ENCODE measurements at places on chromosomes 3 and 15.

- DNase-seq: no peak
These were observed 106.6 kb downstream of the LRIG1 start for GRCh38 chr3:66394019-66394752.

- DNase-seq: no peak
These were observed 2.0 kb downstream of the LYSMD2 start for GRCh38 chr15:51735228-51736010.

DNA sequence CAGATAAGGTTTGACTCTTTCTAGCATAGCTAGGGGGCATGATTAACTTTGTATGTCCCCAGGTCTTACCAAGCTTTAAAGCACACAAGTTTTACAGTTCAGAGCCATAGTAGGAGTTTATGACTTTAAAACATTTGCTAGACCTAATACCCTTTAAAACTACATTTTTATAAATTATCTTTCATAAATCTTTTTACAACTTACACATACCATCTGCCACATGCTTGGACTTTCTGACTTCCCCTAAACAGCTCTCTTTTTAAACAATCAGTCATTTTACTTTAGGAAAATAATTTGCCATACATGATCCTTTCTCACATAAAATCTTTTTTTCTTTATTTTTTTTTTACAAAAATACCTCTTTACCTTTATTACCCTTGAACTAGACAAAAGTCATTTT lies 735.3 kb upstream of the CADM2 start:
- no peak for DNase-seq

DNA sequence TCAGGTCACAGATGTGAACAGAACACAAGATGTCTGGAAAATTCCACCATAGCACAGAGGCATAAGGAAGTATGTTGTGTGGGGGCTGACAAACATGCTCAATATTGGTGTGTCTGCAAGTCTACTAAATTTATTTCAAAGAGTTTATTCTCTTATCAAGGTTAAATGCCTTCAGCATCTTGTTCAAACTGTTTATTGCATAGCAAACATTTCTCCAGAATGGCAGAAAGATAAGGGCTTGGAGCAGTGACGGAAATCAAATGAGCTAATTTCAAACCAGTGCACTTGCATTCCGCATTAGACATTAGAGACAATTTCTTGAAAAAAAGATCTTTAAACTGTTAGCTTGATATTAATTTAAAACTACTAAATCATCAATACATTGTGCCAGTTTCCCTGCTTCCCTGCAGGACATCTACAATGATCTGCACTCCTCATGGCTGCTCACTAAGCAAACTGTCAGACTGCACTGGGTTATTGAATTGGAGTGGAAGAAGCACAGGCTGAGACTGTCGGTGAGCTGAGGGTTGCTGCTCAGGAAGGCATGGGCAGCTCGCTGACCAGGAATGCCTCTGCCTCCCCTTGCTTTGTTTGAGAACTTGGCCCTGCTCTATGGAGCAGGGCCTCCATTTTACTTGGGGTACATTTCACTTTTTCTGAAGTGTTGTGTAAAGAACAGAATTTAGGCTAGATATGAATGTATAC lies 89.4 kb downstream of the KCNAB1 start:
- DNase-seq: no peak

DNA sequence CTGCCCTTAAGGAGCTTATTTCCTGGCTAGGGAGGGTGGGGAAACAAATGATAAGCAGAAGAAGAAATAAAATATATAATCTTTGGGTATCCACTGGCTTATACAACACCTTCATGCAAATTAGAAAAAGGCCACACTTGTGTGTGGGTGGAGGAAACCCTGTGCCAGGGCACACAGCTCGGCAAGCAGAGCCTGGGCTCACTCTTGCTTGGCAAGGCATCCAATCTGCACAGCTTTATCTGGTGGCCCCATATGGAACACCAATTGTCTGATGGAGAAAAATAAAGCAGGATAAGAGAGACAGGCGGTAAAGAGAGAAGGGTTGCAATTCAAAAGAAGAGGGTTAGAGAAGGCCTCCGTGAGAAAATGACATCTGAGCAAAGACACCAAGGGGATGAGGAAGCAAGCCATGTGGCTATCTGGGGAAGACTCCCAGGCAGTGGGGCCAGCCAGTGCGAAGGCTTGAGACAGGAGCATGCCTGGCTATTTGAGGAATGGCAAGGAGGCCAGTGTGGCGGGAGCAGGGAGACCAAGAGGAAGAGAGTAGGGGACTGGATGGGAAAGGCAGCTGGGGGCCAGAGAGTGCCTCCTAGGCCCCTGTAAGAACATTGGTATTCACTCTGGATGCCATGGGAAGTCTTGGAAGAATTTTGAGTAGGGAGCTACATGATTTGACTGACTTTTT lies 22.5 kb upstream of the VPS8 start:
- DNase-seq: peak; percentile 51

GRCh38 chr3:62708638-62709373 lies 166.4 kb downstream of the CADPS start:
- no peak for DNase-seq

GRCh38 chr3:182717216-182717615 lies 76.1 kb upstream of the ATP11B start:
- no peak for DNase-seq

DNA sequence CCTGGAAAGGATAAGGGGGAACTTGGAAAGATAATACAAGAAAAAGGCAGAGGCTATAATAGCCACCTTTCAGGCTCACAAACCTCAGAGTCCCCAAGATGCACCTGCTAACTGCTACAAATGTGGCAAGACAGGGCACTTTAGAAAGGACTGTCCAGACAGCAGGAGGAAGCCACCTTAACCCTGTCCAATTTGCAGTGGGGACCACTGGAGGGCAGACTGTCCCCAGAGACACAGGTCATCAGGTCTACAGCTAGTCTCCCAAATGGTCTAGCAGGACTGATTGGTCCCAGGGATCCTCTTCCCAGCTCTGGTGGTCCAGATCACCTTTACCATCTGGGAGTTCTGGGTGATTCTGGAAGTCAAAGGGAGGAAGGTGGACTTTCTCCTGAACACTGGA lies 882.5 kb upstream of the GBE1 start:
- DNase-seq: no peak

DNA sequence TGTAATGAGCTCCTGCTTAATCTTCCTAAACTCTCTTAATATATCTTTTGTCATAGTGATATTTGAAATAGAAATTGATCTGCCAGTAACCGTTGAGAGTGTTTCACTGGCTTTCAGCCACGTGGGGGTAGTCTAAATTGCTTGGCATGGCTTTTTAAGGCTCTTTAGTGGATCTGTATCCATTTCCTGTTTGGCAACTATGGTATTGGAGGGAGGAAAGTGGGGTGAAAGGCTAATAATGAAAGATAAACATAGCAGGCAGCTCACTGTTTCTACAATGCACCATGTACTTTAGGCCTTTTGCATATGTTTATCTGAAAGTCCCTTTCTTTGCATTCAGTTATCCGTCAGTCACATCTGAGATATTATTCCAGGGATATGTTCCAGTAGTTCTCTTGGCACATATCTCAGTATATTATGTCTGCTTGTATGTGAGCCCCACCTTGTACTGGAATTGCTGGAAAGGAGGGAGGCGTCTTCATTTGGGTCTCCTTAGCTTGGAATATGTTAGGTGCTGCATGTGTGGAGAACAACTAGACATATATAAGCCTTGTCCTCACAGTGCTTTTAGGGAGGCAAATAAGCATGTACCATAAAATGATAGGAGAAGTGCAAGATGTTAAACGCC lies 10.8 kb downstream of the TOPAZ1 start:
- DNase-seq: no peak

DNA sequence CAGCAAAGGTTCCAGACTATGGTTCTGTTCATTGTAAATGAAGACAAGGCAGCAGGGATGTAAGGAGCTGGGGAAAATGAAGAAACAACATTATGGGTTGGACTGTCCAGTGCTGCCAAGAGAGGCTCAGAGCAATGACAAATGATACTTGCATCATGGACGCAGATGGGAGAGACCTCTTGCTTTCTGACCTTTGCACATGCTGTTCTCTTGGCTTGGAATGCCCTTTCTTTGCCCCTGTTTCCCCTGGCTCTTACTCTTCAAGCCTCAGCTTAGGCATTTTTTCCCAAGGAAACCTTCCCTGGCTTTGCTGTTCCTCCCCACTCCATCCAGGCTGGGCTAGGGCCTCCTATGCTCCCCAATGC lies 59.9 kb upstream of the RAD18 start:
- no peak for DNase-seq

GRCh38 chr3:102140116-102140515 lies 290.8 kb downstream of the NFKBIZ start:
- DNase-seq: no peak

GRCh38 chr15:78101423-78102105 lies 9.2 kb downstream of the SH2D7 start:
- no peak for DNase-seq

GRCh38 chr3:87691109-87691508 lies 367.7 kb downstream of the CGGBP1 start:
- no peak for DNase-seq

- no peak for DNase-seq
These were observed 18.8 kb downstream of the AMOTL2 start for GRCh38 chr3:134355416-134355815.

DNA sequence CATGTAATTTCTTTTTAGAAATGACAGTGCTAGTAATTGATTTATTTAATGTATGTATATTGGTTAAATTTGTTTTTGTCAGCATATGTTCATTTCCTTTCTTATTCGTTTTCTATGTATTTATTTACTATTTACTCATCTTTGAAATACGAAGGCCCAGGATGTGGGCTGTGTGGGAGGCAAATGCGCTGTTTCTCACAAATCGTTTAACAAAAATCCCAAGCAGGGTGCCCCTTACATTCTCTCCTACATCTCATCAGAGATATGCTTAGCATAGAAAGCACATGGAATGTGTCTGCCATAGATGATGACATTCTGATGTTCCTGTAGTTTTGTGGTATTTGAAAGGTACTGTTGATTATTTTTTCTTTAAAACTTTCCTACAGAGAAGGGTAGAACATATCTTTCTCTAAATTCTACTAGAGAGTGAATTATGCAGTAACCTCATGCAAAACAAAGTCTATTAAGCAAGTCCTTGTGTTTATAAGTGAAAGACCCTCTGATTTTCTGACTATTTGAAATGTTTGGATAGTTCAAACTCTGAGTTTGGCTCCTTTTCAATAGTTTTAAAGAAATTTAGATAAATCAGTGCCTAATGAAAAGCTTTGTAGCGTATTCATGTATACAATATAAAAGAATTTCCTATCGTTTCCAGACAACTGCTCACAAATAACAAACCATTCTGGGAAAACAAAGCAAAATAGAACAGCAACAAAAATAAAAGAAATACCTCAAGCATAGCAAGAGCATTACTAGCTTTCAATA lies 111.1 kb upstream of the VGLL3 start:
- no peak for DNase-seq

DNA sequence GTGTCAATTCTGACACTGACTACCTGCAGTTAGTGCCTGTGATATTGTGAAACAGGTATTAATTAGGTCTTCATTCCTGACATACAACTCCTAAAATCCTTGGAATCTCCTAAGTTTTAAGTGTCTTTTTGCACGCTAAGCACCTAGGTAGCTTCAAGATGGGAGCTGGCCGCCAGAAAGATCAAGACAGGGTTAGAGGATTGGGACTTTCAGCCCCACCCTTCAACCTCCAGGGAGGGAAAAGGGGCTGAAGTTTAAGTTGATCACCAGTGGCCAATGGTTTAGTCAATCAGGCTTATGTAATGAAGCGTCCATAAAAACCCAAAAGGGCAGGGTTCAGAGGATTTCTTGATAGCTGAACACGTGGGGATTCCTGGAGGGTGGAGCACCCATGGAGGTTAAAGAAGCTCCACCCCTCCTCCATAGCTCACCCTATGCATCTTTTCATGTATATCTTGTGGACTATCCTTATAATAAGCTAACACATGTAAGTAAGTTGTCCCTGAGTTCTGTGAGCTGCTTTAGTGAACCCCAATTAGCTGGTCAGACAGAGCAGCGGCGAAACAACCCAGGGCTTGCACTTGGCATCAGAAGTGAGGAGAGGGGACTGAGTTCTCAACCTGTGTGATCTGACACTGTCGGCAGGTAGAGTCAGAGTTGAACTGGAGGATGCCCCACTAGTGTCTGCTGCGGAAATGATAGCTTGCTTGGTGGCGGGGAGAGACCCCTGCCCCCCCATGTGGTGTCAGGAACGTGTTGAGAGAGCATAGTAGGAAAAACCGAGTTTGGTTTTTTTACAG lies 12.8 kb upstream of the SRP14 start:
- no peak for DNase-seq

Data from NCI-H1694 (cell line).